Activated CD4-positive, alpha-beta T cell treated with anti-CD3 and anti-CD28 coated beads for 1 hour (primary cell): ENCODE measurements at places on chromosomes 5 and 9.
A peak's percentile ranks its signal among the peaks of the same experiment; 100 is the strongest.

GRCh38 chr9:95816716-95817115, 58.8 kb upstream of the ERCC6L2 start:
- no peak for DNase-seq

DNA sequence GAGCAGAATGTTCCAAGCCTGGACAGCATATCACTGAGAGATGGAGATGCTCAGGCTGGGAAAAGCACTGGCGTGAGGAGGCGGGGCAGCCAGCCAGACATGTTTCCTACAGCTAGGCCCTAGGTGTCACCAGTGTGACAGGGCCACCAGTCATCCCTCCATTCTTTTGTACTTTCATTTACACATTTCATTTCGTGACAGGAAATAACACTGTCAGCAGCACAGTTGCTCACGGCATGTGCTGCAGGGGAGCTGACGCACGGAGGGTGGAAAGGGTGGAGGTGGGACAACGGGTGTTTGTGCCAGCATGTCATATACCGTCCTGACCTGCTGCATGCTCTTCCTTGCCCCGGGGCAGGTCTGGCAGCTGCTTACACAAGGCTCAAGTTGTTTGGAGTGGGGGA, 14.8 kb upstream of the CEMIP2 start:
- DNase-seq = peak; percentile 78

DNA sequence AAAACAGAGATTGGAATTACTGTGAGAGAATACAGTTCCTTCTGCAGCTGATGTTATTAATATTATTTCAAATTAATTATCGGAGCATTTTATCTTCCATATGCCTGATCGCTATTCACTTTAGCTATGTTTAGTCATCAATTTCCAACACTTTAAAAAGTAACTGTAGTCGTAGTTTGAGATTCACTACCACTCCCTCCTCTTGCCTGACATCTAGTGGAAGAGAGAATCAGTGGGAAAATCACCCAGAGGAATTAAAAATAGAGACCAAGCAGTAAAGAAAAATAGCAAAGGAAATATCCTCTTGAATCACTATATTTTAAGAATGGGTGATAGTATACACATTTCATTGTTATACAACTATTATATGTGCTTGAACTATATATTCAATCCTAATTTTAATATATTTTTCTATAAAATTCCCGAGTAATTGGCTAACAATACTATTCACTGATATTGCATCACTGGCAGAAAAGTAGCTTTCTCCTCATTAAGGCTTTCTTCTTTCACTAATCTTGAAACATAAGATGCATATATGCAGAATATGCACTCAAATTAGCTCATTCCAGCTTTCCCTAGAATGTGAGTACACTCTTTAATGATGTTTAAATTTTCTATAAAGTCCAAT, 708.7 kb downstream of the CDH9 start:
- no peak for DNase-seq

GRCh38 chr5:38598994-38599617, 42.7 kb upstream of the LIFR start:
- no peak for DNase-seq

DNA sequence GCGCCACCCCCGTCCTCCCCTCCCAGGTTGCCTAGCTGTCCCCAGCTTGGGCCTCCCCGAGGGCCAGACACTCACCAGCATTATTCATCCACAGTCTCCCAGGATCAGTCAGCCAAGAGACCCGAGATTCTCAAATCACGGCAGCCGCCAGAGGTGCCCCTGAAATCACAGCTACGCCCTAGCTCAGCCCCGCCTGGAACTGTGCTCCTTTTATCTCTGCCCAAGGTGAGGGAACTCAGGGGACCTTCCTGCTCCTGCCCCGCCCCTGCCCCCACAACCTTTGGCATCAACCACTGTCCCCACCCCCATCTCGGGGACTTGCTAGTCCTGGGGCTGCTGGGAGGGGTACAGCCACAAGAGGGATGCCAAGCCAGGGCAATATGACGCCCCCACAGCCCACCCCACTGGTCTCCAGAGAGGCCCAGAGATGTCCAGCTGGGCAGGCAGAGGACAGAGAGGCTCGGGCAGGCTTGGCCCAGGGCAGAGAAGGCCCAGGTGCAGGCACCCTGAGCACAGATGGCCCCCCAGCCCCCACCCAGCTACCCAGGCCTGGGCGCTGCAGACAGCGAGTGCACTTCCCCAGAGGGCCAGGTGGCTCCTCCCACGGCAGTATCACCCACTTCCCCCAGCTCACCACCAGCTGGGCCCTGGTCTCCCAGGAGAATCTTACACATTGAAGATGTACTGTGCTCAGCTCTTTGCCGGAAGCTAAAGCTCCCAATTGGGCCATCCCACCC, at the start of gene FUT7:
Gene FUT7 (minus strand): TSS at position 185 of the 737 bp plus-strand sequence. CDS start 97 bp downstream, at position 88.
- no peak for DNase-seq

DNA sequence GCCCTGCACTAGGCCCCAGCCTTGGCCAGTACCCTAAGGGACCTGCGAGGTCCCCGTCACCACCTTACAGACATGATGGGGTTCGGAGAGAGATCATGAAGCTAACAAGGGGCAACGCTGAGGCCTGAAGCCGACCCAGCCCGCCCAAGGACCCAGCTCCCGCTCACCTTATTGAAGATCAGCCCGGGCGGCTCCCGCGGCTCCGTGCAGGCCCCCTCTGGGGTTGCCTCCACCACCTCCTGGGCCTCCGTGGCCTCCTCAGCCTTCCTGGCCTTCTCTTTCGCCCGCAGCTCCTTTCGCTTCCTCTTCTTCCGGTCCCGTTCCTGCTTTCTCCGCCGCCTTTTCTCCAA, 3.6 kb downstream of the SURF6 start:
- no peak for DNase-seq

DNA sequence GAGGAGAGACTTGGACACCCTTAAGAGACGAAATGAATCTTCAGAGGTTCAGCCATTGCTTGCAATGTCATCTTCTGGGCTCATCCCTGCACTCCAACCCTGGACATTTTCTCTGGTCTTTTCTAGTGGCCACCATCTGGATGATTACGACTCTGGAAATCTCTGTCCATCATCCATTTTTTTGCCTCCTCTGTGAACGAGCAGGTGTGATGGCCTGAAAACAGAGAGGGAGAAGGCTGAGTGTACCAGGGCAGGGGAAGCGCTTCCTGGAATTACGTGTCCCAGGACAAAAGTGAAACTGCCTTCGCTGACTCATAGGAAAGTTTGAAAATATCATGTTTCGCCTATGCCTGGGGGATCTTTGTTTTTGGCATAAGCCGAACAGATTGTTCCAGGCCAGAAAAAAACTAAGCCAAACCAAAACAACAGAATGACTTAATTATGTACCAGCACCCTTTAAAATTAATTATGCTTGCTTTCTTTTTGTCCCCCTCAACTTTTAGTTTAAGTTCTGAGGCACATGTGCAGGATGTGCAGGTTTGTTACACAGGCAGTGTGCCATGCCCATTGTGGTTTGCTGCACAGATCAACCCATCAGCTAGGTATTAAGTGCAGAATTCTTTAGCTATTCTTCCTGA, 31.9 kb downstream of the ANKRD33B start:
- no peak for DNase-seq

DNA sequence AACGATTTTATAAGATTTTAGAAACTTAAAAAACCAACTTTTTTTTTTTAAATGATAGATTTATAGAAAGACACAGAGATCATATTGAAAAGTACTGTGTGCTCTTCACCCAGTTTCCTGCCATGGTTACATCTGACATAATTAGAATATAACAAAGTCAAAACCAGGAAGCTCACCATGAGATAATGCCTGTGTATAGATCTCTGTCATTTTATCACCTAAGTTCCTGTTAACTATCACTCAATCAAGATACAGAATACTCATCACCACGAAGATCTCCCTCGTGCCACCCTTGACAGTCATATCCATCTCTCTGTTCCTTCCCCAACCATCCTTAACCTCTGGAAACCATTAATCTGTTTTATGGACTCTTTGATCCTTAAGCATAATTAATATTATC, 39.1 kb downstream of the POC5 start:
- no peak for DNase-seq
